ENCODE measurements at places on chromosomes 7 and 10.

GRCh38 chr10:102118867-102119266, 1.3 kb downstream of the LDB1 start:
- no peak for DNase-seq

DNA sequence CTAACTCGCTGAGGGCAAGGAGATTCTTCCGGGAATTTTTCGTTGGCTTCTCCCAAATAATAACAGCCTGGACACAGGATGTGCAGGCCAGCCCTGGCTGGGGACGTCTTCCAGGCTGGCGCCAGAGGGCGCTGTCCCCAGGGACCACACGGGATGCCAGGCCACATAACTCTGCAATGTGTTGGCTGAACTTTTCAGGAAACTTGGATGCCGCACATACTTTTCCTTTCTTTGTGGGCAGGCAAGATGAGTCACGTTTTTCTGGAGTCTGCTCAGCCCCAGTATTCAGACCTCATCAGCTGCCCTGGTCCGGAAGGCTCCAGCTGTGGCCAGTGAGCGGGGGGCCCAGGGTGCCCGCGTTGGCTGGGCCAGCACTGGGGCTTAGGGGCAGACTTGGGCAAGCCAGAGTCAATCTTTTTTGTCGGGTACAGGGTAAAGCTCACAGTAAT, 122.7 kb downstream of the PRKAG2 start:
- no peak for DNase-seq

DNA sequence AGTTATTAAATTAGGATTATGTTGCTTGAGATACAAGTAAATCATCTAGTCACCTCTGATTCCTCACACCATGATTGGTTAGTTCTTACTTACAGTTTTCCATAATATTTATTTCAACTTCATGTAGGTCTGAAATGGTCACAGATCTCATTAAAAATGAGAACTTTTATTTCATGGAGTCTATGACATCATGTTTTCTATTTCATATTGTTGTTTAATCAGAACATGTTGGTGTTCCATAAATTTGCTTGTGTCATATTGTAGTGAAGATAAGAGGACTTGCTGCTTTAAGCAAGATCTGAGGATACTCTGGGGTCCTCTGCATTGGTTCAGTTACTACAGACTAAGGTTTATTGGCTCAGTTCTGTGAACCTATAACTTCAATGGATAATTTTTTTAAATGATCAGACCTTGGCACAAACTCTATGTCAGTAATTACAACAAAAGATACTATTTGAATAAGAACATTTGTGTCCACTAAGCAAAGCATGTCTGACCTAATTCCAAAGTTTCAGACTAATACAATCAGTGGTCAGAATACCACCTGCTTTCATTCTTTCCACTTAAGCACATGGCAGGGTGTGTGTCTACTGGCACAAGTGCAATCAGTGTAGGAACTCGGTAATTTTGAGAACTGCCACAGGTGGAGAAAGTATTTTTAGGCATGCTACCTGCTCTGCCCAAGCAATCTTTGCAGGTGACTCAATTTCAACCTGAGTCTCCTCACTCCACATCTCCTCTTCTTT, 68.5 kb downstream of the CCDC71L start:
- no peak for DNase-seq

GRCh38 chr10:89504691-89505090, 30.7 kb downstream of the SLC16A12 start:
- DNase-seq = no peak

DNA sequence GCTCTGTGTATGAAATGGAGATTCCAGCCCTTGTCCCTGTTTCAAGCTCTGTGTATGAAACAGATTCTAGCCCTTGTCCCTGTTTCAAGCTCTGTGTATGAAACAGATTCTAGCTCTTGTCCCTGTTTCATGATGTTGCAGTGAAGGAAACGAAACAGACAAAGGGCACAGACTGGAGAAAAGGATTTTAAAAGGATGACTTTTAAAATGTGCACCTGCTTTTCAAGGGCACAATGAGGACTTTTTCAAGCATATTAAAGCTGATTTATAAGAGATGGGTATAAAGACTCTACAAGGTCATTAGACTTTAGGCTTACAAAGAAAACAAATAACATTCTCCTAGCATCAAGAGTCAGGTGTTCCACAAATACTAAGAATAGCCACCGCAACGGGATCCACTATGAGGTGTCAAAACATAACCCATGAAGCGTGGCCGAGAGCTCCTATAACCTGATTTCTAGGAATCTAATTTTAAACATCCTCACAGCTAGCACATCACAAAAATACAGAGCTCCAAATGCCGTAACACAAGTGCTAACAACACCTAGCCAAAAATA, 29.0 kb downstream of the DIP2C start:
- DNase-seq = no peak

DNA sequence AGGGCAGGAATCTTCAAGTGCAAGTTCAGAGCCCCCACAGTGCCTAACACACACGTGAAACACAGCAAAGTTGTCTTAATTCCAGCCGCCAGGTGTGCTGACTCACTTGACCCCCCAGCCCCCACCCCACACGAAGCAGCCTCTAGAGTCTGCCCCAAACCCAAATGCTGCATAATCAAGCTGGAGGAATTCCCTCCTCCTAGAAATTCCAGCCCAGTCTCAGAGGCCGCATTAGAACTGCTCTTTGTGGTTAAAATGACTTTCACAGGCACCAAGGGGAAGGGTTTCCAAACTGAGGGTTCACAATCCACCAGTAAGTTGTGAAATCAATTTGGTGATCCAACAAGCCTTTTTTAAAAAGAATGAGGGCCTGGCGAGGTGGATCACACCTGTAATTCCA, 67.0 kb upstream of the PLXNA4 start:
- no peak for DNase-seq

DNA sequence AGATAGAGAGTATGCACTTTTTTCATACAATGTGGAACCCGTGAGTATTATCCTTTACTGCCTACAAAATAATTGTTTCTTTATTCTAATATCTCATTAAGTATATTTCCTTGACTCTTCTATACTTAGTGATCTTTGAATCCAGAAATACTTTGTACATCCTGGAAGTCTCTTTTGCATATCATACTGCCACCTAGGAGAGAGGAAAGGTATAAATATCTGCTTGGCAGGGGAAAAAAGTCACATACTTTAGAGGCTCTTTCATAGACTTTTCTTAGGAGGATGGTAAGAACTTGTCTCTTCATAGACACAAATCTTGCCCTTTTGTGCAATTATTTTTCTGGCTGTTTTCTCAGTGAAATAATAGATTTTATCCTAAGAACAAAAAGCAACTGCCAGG, 436.0 kb downstream of the PAXIP1 start:
- no peak for DNase-seq

GRCh38 chr7:114630201-114630990, 215.8 kb downstream of the FOXP2 start:
- DNase-seq = no peak

DNA sequence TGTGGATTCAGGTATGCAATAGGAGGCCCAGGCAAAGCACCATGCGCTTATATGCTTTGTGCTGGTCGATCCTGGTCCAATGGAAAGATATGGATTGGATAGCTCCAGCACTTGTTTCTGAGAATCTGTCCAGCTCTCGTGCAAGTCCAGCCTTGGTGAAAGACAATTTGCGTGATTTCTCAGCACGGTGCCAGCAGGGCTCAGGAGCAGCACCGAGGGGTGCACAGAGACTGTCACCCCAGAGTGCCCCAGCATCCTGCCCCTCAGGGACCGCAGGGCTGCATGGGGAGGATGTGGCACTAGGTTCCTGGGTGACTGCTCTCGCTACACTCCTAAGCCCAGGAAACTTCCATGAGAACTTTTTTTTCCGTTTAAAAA, 225.2 kb downstream of the WDR37 start:
- DNase-seq = no peak

GRCh38 chr10:89147256-89147655, 59.9 kb downstream of the CH25H start:
- no peak for DNase-seq

GRCh38 chr7:868189-868486, 8.2 kb upstream of the GET4 start:
- DNase-seq = no peak

GRCh38 chr7:25255611-25256332, 27.5 kb upstream of the NPVF start:
- no peak for DNase-seq

- DNase-seq = no peak
These were observed 193.9 kb upstream of the AGR3 start for GRCh38 chr7:17075601-17076255.

- no peak for DNase-seq
These were observed 26.3 kb downstream of the UNC5B start for GRCh38 chr10:71238626-71239025.

- no peak for DNase-seq
These were observed 74.0 kb downstream of the DOCK4 start for GRCh38 chr7:112132051-112132694.

GRCh38 chr7:88758381-88759229, 895 bp upstream of the ZNF804B start:
- no peak for DNase-seq

DNA sequence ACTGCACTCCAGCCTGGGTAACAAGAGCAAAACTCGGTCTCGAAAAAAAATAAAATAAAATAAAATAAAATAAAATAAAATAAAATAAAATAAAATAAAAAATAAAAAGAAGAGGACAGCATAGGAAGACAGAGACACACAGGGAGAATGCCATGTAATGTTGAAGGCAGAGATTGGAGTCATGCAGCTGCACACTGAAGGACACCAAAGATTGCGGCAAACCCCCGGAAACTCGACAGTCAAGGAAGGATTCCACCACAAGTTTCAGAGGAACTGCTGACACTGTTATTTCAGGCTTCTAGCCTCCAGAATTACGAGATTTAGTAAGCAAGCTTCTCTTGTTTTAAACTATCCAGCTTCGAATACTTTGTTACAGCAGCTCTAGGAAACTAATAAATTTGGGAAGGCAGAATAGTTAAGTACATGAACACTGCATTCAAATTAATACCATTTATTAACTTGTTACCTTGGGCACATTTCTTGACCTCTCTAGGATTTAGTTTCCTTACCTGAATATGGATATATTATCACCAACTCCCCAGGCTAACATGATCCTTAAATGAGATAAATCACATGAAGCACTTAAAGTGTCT, 9.5 kb downstream of the CPED1 start:
- DNase-seq = no peak

- DNase-seq = no peak
These were observed 208.7 kb upstream of the GLI3 start for GRCh38 chr7:42445691-42446090.

GRCh38 chr10:73591935-73592699, 975 bp upstream of the USP54 start:
- DNase-seq = no peak

GRCh38 chr10:7483848-7484247, 73.0 kb upstream of the SFMBT2 start:
- no peak for DNase-seq

GRCh38 chr7:133009426-133010252, 72.3 kb downstream of the CHCHD3 start:
- DNase-seq = no peak

- no peak for DNase-seq
These were observed 115.1 kb upstream of the MEOX2 start for GRCh38 chr7:15801551-15801950.

- DNase-seq = no peak
These were observed 354.7 kb downstream of the HPSE2 start for GRCh38 chr10:98880971-98881370.

DNA sequence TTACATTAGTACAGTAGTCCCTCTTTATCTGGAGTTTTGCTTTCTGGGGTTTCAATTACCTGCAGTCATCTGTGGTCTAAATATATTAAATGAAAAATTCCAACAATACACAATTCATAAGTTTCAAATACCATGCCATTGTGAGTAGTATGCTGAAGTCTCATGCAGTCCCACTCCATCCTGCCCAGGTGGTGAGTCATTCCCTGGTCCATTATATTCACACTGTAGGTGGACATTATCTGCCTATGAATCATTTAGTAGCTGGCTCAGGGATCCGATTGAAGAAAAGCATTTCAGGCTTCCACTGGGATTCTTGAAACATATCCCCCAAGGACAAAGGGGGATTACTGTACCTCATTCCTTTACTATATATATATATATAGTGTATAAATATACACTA, 298.2 kb upstream of the GALNT17 start:
- no peak for DNase-seq

GRCh38 chr7:30411173-30411572, 67.4 kb downstream of the NOD1 start:
- no peak for DNase-seq

DNA sequence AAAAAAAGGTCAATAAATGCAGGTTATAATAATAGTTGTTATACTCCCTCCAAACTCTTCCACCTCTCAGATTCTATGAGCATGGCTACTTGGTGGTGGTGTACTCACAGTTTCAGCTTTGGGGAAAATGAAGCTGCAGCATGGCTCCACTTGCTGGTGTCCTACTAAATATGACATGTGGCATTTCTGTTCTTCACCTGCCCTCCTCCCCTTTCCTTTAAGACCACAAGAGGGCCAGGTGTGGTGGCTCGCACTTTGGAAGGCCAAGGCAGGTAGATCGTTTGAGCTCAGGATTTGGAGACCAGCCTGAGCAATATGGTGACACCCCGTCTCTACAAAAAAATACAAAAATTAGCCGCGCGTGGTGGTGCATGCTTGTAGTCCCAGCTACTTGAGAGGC, 101.1 kb downstream of the SLC37A3 start:
- no peak for DNase-seq

DNA sequence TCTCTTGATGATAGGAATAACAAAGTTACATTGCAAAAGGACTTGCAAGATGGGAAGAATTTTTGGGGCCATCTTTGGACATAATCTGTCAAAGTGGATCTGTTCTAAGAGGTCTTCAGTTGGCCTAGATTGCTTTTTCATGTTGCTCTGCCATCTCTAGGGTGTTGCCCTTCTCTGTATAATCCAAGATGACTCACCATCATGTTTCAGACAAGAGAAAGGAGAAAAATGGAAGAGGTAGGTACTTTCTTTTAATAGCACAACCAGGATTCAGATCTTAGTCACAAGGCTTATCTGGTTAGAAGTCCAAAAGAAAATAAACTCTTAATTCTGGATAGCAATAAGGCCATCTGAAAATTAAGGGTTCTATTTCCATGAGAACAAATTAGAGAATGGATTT, 38.7 kb upstream of the FOXP2 start:
- DNase-seq = no peak

DNA sequence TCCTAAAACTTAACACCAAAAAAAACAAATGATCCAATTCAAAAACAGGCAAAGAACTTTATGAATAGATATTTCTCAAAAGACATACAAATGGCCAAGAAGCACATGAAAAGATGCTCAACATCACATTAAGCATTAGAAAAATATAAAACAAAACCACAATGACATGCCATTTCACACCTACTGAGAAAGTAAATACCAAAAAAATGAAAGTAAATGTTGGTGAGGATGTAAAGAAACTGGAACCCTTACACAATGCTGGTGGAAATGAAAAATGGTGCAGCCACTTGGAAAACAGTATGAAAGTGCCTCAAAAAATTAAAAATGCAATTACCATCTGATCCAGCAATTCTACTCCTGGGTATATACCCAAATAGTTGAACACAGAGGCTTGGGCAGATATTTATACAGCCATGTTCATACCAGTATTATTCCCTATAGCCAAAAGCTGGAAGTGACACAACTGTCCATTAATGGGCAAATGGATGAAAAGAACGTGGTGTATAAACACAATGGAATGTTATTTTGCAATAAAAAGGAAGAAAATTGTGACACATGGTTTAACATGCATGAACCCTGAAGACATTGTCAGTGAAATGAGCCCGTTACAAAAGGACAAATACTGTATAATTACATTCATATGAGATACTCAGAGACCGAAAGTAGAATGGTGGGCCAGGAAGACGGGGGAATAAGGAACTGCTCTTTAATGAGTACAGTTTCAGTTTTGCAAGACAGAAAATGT, 89.0 kb downstream of the JMJD1C start:
- DNase-seq = no peak
